Breast epithelium (tissue), 4 donors: ENCODE measurements at places on chromosomes 5 and 9. TPM values are rescaled to one million over a fixed set of nuclear protein-coding genes. Genes with fewer than 3 reads are reported as not detected.

DNA sequence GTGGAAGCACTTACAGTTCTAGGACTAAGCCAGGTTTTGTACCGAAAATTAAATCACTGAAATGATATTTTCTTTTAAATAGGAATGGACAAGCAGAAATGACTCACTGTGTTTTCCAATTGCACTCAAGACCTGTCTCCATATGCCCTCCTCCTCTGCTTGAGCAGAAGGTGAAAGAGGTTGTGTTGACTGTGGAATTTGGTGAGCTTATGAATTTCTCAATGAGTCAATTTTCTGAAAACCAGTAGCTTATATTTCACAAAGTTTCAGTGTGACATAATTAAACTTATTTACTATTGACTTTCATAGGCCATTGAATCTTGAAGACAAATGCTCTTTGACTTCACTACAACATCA is 249.9 kb downstream of the NPR3 start:
- H3K4me3 ChIP-seq: no peak overlapping the region
- H3K36me3 ChIP-seq: no peaks in the 10 kb centered on the region
- no peak overlapping the region for H3K27ac ChIP-seq
- no peaks in the 10 kb centered on the region for H3K4me1 ChIP-seq

DNA sequence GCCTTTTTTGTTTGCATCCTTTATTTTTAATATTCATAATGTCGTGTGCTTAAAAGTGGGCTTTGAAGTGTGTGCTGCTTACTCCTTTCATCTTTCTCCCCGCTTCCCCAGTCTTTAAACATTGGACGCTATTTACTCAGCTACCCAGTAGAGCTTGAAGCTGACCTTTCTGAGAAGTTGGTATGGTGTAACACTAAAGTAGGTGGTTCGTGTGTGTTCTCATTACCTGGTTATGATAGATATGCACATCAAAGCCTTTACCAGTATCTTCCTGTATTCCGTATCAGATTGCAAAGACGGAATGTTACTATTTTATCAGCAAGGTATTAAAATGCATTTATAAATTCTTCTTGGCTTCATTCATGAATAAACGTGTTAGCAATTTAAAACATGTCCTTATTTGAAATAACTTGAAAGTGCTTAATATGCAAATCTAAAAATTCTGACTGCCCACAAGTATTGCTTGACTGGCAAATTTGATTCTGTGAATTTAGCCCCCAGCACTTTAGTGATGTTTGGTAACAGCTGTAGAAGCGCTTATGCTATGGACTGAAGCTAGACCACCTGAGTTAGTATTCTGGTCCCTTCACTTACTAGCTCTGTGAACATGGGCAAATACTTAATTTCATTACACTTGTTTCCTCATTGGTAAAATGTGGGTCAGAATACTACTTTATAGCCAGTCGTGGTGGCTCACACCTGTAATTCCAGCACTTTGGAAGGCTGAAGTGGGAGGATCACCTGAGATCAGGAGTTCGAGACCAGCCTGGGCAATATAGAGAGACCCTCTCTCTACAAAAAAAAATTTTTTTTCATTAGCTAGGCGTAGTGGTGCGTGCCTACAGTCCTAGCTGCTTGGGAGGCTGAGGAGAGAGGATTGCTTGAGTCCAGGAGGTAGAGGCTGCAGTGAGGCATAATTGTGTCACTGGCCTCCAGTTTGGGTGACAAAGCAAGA is 1.7 kb downstream of the RRAGA start:
- H3K27me3 ChIP-seq: no peaks in the 10 kb centered on the region
- peak overlapping the region; percentile 89 for H3K4me3 ChIP-seq
- H3K36me3 ChIP-seq: no peaks in the 10 kb centered on the region
- DNase-seq: no peak

GRCh38 chr5:149904293-149904886 is 40.2 kb downstream of the PDE6A start:
- DNase-seq: no peak
- no peaks in the 10 kb centered on the region for H3K27me3 ChIP-seq
- H3K4me1 ChIP-seq: no peaks in the 10 kb centered on the region
- H3K4me3 ChIP-seq: no peak overlapping the region

- H3K4me3 ChIP-seq: no peak overlapping the region
- H3K27me3 ChIP-seq: no peaks in the 10 kb centered on the region
- no peaks in the 10 kb centered on the region for H3K4me1 ChIP-seq
- no peaks in the 10 kb centered on the region for H3K36me3 ChIP-seq
Measured at GRCh38 chr9:89533411-89534095, 35.6 kb upstream of the SEMA4D start.

GRCh38 chr9:20227166-20227874 is 395.0 kb downstream of the MLLT3 start:
- H3K4me1 ChIP-seq: no peaks in the 10 kb centered on the region
- DNase-seq: no peak
- no peak overlapping the region for H3K27ac ChIP-seq
- no peak overlapping the region for H3K4me3 ChIP-seq
- no peaks in the 10 kb centered on the region for H3K36me3 ChIP-seq

- no peak overlapping the region for H3K27ac ChIP-seq
- no peaks in the 10 kb centered on the region for H3K4me1 ChIP-seq
- no peaks in the 10 kb centered on the region for H3K36me3 ChIP-seq
Measured at GRCh38 chr5:74041913-74042312, 415.9 kb downstream of the ARHGEF28 start.

DNA sequence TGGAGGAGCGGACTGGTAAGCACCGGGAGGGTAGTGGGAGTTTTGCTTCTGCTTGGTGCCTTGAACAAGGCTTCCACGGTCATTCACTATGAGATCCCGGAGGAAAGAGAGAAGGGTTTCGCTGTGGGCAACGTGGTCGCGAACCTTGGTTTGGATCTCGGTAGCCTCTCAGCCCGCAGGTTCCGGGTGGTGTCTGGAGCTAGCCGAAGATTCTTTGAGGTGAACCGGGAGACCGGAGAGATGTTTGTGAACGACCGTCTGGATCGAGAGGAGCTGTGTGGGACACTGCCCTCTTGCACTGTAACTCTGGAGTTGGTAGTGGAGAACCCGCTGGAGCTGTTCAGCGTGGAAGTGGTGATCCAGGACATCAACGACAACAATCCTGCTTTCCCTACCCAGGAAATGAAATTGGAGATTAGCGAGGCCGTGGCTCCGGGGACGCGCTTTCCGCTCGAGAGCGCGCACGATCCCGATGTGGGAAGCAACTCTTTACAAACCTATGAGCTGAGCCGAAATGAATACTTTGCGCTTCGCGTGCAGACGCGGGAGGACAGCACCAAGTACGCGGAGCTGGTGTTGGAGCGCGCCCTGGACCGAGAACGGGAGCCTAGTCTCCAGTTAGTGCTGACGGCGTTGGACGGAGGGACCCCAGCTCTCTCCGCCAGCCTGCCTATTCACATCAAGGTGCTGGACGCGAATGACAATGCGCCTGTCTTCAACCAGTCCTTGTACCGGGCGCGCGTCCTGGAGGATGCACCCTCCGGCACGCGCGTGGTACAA is 556 bp downstream of the PCDHGC3 start:
- H3K27me3 ChIP-seq: no peaks in the 10 kb centered on the region
- H3K36me3 ChIP-seq: no peaks in the 10 kb centered on the region

DNA sequence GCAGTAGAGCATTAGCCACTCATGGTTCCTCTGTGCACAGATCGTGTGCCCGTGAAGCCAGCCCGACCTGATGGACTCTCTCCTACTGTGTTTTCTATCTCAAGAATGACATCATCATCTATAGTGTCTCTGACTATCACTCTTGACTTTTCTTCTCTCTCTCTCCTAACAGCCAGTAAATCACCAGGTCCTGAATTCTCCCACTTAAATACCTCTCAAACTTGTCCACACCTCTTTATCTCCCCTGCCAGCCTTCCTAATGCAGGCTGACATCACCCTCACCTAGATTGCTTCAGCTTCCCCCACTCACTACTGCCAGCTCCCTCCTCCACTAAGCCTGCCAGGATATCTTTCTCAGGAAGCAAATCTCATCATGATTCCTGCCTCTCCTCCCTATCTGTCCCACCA is 90.6 kb upstream of the MIER3 start:
- DNase-seq: no peak
- no peaks in the 10 kb centered on the region for H3K27me3 ChIP-seq
- H3K36me3 ChIP-seq: no peaks in the 10 kb centered on the region
- H3K4me3 ChIP-seq: no peak overlapping the region

The PCDHGA6 gene
- 8.5 TPM for total RNA-seq

The CPLANE1 gene
- 55.5 TPM for total RNA-seq
